ENCODE measurements at places on chromosomes 2 and 18.

DNA sequence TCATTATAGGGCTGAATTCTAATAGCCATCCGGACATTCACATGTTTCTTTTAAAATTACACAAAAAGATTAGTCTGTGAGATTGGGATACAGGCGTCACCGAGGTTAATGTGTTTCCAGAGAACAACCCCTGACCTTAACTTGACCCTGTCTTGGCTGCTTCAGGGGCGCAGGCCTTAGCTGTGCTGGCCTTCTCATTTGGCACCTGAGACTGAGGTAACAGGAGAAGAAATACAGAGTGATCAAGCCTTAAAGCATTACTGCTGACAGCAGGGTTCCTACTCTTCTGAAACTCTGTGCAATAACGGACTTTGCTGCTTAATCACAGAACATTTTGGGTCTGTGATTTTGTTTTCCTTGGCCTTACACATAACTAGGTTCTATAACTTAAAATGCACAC lies 92.6 kb downstream of the RAPH1 start:
- DNase-seq, result no peak

GRCh38 chr2:137838255-137839092 lies 125.8 kb upstream of the HNMT start:
- peak; percentile 18 for DNase-seq

GRCh38 chr18:58205443-58206160 lies 161.6 kb downstream of the NEDD4L start:
- DNase-seq, result no peak

DNA sequence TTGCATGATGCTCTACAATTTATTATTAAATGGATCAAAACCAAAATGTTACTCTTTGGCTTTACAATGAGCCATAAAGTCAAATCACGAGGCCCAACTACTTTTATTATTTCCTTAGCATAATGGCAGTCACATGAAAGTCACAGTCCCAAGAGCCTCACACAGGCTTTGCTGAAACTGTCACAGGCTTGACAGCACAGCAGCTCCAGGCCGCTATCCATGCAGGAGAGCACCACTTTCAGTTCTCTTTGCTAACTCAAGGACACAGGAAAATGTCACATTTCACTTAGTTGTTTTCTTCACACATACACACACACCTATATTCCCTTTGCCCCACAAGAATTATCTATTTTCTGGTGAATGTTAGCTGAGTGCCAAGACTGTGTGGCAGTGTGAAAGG lies 11.1 kb upstream of the MSGN1 start:
- DNase-seq, result peak; percentile 75

DNA sequence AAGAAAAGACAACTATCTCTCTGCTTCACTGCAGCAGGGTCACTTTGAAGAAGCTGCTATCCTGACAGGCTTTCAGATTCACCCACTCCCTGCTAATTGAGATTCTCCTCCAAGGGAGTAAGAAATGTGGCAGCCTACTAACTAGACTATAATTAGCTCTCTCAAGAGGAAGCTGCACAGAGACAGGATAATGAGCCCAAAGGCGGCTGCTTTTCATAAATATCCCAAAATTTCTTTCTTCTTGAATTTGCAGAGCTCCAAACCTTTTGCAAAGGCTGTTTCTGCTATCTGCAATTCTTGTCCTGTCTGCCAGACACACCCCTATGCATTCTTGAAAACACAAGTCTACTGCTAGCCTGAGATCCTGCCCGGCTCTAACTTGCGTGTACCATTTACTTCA lies 54.0 kb upstream of the RNU4ATAC start:
- peak; percentile 23 for DNase-seq

GRCh38 chr18:50992351-50992762 lies 24.5 kb downstream of the ELAC1 start:
- DNase-seq, result no peak

GRCh38 chr2:71884303-71885042 lies 263.2 kb downstream of the CYP26B1 start:
- peak; percentile 11 for DNase-seq

DNA sequence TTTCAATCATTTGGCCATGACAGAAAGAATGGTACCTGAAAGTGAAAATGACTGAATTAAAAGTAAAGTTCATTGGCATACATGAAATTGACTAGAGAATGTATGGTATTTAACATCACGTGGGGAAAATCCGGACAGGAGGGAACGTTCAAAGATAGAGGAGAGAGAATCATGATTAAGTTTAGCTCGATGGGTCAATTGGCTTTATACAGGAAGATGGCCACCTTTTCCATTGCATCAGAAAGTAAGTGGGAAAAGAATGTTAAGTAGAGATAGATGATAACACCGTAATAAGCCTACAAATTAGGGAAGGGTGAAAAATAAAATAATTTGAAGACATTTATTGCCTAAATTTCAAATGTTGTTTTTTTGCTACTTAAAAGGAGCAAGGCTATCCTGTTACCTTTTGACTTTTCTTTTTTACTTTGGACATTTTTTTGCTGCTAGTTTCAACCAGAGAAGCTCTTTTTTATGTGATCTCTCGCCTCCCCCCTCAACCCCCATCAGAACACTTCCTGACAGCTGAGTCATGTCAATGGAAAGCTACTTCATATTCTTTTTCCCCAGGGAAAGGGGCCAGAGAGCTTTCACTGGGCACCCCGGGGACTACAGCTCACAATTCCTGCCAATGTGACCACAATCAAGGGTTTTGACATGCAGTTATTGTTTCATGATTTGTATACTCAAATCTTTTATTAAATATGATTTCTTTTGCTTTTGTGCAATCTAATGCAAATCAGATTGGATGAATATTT lies 767 bp upstream of the CCDC102B start:
- DNase-seq, result no peak

Measured in suppressor macrophage (primary cell).